ENCODE measurements at places on chromosomes 4 and X.

GRCh38 chrX:34638116-34638515 is 19.0 kb downstream of the TMEM47 start:
- peak; percentile 66 for DNase-seq

DNA sequence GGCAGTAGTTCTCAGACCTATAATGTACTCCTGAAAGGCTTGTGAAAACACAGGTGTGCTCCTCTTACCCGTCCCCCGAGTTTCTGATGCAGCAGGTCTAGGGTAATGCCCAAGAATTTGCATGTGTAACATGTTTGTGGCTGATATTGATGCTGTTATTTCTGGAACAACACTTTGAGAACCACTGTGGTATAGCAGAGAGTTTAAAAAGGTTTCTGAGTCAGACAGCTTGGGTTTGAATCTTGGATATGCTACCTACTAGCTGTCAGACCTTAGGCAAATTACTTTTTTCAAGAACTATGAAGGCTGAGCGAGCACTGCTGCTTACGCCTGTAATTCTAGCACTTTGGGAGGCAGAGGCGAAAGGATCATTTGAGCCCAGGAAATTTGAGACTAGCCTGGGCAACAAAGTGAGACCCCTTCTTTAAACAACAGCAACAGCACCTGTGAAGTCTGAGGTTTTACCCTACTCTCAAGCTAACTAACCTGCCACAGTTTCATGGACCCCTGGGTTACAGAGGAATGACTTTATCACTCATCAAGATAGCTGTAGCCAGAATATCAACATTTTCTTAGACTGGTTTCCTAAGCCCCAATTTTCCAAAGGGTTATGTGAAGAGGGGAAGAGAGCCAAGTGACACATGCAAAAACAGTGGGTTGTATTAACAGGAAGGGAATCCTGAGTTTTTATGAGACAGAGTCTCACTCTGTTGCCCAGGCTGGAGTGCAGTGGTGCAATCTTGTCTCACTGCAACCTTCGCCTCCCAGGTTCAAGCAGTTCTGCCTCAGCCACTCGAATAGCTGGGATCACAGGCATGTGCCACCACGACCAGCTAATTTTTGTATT is 5.1 kb downstream of the AFF1 start:
- DNase-seq: no peak

GRCh38 chr4:61273233-61273632 is 73.1 kb downstream of the ADGRL3 start:
- peak; percentile 37 for DNase-seq

DNA sequence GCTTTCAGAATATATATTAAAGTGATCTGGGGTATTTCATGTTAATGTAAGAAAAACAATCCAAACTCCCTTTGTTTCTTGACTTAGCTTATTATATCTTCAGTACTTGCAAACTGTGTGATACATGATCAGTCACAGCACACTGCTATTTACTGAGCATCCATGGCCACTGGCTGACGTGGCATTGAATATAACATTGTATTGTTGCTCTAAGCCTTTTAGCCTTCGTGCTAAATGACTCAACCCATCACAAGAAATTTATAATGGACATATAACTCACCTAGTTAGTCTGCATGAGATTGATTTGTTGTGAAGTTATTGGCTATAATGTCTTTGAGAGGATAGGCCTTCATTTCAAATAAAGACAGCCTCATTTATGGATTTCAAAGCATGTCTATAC is 642.6 kb downstream of the IL1RAPL1 start:
- DNase-seq: no peak

GRCh38 chr4:57102050-57102624 is 8.0 kb downstream of the IGFBP7 start:
- DNase-seq: peak; percentile 99

DNA sequence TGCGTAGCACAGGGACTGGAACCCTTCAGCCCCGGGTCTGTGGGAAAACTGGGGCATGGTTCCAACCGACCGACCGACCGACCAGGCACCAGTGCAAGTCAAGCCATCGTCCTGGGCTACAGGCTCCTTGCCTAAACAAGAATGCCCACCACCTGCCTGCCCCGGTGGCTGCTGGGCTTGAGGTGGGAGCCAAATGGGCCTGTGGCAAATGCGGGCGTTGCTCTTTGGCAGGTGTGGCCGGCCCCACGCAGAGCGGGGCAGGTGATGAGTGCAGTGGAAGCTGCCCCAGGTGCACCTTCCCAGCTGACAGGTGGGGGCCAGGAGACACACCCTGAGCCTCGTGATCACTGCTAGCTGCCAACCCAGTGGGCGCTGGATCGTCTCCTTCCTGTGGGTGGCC is 77.9 kb downstream of the MTMR1 start:
- DNase-seq: no peak

DNA sequence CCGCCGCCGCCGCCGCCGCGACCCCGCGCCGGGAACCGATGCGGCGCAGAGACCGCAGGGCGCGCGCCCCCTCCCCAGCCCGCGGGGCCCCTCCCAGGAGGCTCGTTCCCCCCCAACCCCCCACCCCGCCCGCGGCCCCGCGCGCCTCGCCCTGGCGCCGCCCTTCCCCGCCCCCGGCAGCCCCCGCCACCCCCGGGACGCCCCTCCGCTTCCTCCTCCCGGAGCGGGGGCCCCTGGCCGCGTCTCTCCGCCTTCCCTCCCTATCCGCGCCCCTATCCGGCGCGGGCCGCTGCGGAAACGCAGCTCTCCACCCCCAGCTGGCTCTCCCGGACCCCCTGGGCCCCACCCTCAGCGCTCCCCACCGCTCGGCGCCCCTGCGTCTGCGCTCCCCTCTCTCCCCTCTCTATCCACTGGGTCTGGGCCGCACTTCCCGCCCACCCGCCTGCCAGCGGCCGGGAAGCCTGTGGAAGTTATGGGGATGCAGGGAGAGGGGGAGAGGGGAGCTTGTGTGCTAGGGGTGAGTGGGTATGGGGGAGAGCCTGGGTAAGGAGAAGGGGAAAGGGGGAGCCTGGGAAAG is at the start of gene TMEM271:
TSS of gene TMEM271 (minus strand) at position 51 of the 577 bp plus-strand sequence. CDS start 233 bp downstream, outside the sequence.
- DNase-seq: no peak

DNA sequence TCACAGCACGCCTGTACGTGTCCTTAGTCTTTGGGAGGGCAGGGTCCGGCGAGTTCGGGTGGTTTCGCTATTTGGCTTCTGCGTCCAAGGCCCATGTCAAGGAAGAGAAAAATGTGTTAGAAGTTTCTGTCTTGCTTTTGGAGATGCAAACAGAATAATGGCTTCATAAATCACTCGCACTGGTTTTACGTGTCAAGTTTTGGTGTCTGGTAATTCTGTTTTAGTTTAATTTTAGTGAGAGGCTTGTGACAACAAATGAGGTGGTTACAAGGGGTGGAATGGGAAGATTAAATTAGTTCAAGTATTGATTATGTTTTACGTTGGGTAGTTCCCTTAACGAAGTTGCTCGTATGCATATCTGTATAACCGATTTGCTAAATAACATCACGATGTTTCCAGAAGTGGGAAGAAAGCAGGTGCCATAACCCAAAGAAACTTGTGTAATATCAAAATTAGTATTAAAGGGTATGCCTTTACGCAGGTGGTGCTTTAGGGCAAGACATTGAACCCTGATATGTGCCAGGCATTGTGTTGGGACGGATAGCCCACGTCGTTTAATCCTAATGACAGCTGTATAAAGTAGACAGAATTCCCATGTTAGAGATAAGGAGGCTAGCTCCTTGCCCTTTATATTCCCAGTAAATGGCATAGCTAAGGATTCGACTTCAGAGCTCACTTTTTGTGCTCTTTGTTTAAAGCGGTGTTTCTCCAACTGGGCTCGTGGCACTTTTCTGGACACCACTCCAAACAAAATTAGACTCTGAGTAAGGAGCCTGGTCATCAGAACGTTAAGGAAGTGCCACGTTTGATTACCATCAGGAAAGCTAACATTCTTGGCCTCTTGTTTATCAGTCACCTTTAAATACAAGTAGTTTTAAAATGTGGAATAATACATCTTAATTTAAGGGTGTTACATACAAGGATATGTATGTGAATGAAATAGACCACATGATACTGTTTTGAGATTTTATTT is 843 bp downstream of the RPL34 start:
- no peak for DNase-seq

DNA sequence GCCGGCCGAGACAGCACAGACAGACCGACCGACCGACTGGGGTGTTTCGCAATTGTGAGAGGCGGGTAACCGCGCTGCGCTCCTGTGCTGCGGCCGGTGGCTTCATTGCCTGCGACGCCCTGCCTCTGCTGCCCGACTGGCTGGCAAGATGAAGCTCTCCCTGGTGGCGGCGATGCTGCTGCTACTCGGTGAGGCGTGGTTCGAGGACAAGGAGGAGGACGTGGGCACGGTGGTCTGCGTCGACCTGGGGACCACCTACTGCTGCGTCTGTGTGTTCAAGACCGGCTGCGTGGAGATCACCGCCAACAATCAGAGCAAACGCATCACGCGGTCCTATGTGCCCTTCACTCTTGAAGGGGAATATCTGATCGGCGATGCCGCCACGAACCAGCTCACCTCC is 565.7 kb upstream of the SMIM31 start:
- DNase-seq: no peak

DNA sequence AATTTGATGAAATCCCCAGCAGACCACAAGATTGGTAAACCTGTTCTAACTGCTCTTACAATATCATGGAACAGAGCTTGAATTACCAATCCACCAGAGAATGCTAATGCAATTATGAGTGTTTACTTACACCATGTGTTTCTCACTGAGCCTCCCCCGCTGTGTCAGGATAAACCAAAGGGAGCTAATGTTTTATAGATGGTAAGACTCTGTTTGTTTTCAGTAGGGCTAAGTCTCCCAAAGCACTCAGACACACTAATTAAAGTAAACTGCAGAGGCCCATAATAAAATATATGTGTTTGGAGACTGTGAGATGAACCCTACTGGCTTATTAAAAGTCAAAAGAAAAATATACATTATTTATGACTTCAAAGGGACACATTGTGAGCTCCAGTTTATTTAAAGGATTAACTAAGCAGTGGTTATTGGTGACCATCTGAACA is 261.7 kb upstream of the FAM241A start:
- no peak for DNase-seq

GRCh38 chr4:113586072-113586471 is 175.5 kb downstream of the CAMK2D start:
- DNase-seq: peak; percentile 8

DNA sequence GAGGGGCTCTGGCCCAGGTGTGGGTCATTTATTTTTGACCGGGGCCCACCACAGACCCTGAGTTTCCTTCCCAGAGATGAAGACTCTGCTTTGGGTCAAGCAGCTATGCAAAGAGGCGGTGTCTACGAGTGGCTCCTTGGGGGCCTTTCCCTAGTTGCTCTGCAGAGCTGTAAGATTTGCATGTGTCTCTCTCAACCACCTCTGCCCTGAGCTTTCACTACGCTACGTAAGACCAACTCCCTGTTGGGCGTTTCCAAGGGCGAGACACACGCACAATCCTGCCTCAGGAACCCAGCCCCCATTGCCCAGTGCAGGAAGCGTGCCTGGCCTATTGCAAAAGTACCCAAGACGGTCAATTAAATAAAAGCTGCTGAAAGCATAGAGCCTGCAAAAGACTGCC is 10.0 kb upstream of the ANOS1 start:
- DNase-seq: no peak

DNA sequence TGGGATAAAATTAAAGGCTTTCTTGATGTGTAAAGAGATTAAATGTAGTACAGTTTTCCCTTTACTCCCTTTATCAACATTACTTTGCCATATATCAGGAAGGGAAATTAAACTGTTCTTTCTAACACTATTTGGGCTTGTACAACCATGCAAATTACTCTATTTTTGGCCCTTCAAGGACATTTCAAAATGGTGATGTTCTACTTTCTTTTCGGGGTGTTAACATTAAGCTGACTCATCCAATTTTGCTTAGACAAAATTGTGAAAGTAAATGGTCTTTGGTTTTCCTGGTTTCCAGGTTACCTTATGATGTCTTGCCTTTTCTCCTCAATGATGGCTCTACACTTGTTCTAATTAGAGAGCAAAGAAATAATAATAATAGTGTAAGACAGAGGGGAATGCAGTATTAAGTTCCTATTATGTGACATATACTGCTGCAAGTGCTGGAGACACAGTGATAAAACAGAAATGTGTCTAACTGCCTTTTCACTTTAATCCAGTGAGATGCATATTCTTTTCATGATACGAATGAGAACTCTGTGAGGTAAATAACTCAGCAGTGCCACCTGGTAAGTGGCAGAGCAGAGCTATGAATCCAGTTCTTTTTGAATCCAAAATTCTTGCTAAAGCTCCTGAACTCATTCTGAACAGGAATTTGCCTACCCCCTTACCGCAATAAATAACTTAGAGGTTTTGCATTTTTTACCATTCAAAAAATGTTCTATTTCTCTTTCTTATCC is 35.7 kb upstream of the PDE5A start:
- DNase-seq: no peak

- DNase-seq: peak; percentile 0
Observed at GRCh38 chrX:155215443-155216178, 649 bp upstream of the VBP1 start.

- no peak for DNase-seq
Observed at GRCh38 chr4:154082760-154083535, 294.1 kb upstream of the SFRP2 start.

DNA sequence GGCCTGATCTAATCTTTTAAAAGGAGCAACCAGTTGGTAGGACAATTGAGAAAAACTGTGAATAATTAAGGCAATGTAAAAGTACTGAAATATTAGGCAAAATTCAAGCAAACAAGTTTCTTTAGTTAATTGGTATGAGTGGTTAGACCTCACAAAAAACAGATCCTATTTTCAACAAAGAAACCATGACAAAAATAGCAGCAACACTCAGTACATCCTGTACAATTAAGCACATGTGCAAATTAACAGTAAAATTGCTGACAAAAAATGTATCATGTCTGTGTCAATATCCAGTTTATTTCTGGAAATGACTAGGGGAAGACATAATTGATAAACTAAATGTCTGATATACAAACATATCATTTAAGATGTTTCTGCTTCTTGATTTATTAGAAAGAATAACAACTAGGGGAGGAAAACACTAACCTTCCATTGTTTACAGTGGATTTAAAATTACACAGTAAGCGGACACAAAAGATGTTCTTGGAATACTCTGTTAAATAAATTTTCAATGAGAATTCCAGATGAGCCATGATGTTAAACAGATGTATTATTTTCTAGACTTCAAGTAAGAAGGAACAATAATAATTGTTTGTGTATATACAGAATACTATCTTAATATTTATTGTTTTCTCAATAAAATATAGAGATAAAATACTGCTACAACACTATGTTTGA is 638.9 kb downstream of the SPRY1 start:
- no peak for DNase-seq

DNA sequence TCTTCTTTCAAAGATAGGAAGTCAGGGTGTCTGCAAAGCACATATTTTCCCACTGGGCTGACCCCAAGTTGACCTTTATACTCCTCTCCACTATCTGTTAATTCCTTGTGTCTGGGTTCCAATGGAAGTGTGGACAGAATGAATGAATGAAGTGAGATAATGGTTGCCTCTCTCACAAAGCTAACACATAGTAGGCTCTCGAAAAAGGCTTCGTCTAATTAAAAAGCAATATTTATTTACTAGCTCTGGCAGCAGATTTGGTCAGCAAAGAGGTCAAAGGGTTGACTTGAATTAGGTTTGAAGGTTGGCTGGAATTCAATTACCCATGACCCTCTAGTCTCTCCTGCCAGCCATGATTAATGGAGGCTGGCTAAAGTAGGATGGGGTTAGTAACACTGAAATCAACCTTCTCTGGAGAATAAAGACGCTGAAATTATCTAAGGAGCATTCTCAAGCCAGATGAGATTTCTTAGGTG is 280.3 kb upstream of the KLF3 start:
- no peak for DNase-seq

GRCh38 chrX:53000447-53001135 is 42.3 kb upstream of the FAM156A start:
- peak; percentile 49 for DNase-seq

- no peak for DNase-seq
Observed at GRCh38 chrX:32825009-32825408, 386.3 kb downstream of the DMD start.

Data from fibroblast of pulmonary artery (primary cell).